ENCODE measurements at places on chromosomes 13 and 19.

DNA sequence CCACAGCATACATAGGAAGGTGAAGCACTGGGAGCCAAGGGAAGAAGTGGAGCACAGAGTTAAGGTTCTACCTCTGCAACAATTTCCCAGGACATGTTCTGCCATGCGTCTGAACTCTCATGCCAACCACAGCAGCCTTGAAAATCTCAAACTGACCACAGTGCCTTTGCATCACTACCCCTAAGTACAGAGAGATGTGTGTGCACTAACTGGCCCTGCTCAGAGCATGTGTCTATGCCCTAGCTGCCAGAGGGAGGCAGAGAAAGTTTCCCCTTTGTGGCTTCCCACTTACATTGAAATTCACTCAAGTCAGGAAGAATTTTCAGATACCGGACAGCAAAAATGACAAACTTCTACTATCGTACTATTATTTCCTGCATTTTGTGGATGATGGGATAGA, 26.8 kb upstream of the WDFY2 start:
- DNase-seq = no peak

DNA sequence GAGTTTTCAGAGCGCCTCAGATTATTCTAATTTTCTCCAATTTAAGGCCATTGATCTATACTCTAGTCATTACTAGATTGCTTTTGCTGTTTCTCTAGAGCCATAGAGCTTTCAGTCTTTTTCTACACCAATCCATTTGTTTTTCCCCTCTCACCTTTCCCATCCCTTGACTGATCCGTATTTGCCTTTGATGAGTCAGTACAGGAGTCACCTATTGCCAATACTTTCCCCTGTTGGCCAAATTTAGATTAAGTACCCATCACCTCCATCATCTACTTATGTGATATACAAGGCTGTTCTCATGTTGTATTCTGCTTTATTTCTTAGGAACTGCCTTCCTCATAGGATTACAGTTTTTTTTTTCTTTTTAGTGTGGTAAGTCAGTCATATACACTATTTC, 463.2 kb downstream of the KLF12 start:
- DNase-seq = no peak

DNA sequence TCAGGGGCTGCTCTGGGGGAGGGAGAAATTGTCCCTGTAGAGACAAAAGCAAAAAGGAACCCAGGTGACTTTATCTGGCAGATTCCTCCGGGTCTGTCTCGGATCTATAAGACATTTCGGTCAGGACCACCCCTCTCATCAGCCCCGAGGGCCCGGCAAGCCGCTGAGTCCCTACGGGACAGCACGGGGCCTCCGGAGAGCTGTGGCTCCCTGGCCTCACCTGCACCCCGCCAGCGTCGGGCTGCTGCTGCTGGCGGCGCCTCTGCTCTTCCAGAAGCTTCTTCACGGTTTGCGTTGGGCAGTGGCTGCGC, 1.9 kb downstream of the NFKBID start:
- no peak for DNase-seq

DNA sequence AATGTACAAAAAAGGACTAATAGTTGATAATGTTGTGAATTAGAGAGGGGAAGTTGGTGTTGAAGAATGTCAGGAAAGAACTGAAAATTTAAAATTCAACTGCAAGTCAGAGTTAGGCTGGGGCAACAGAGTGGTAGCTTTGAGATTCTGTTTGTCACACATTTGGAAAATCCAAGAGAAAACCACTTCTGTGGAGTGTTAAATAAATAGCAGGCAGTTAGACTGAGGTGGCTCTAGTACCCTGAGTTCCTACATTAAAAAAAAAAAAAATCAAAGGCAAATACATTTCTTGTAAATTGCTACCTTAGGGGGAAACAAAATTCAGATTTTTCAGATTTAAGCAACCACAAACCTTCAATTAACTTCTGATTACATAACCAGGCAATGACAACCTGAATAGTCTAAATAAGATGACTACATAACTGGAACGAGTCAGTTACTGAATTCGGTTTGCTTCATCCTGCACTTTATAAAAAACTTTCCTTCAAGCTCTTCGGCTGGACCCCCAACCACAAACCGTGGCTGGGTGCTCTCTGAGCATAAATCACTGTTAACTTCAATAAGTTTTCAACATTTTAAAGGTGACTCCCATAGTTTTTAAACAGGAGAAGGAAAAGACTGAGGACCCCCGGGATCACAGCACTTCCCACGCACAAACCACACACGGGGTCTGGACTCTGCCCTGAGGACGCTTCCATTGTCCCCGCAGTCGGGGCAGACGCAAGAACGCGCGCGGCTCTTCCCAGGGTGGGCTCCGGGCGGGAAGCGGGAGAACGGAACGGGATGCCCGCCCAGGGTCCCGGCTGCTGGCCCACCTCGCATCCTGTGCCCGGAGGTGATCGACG, 725 bp downstream of the ZNF682 start:
- no peak for DNase-seq
